ENCODE measurements at places on chromosomes 11 and 22. TPM values are rescaled to one million over a fixed set of nuclear protein-coding genes. Genes with fewer than 3 reads are reported as not detected.

GRCh38 chr11:3947061-3947460 lies 91.6 kb downstream of the STIM1 start:
- no peaks in the 10 kb centered on the region for H3K27me3 ChIP-seq
- DNase-seq, result peak; percentile 84
- peaks cover 93% of the 10 kb centered on the region for H3K4me1 ChIP-seq
- peaks cover 61% of the 10 kb centered on the region for H3K36me3 ChIP-seq
- H3K4me3 ChIP-seq, result peak overlapping the region; percentile 69
- peak overlapping the region; percentile 90 for H3K27ac ChIP-seq

DNA sequence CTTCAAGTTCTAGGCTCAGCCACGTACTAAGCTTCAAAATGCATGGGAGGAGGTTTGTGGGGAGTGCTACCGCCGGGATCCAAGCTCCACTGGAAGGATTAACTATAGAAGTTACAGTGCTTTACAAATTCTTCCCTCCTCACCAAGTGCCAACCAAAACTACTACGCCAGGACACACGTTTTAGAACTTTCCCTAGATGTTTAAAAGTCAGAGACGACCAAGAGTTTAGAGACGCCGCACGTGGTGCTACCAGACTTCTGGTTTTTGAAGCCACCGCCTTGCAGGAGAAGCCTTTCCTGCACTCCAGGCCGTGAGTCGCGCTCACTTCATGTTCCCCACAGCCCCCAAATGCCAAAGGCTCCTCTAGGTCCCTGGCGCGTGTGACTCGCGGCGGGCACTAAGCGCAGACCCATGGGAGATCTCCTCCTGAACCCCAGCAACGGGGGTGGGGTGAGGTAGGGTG lies 734 bp downstream of the SNU13 start:
- H3K36me3 ChIP-seq, result peaks cover 5% of the 10 kb centered on the region
- H3K27ac ChIP-seq, result peak overlapping the region; percentile 98
- peaks cover 37% of the 10 kb centered on the region for H3K4me1 ChIP-seq
- H3K4me3 ChIP-seq, result peak overlapping the region; percentile 96
- peak; percentile 32 for DNase-seq

DNA sequence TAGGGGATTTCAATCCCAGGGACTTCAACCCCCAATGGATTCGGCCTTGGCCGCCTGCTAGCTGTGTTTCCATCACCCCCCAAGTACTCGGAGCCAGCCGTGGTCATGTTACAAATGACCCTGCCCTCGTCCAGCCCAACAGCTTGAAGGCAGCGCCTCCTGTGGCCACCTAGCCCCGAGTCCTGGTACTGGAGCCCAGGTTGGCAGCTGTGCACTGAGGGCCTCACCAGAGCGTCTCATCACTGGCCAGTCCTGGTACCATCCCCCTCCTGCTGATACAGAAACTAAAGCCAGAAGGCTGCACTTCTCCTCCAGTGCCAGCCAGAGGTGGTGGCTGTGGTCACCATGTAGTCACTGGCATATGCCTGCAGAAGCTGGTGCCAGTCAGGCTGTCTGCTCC lies 44.9 kb upstream of the FADD start:
- no peaks in the 10 kb centered on the region for H3K4me1 ChIP-seq
- H3K36me3 ChIP-seq, result no peaks in the 10 kb centered on the region
- no peak overlapping the region for H3K27ac ChIP-seq
- no peaks in the 10 kb centered on the region for H3K27me3 ChIP-seq
- no peak overlapping the region for H3K4me3 ChIP-seq
- DNase-seq, result no peak

DNA sequence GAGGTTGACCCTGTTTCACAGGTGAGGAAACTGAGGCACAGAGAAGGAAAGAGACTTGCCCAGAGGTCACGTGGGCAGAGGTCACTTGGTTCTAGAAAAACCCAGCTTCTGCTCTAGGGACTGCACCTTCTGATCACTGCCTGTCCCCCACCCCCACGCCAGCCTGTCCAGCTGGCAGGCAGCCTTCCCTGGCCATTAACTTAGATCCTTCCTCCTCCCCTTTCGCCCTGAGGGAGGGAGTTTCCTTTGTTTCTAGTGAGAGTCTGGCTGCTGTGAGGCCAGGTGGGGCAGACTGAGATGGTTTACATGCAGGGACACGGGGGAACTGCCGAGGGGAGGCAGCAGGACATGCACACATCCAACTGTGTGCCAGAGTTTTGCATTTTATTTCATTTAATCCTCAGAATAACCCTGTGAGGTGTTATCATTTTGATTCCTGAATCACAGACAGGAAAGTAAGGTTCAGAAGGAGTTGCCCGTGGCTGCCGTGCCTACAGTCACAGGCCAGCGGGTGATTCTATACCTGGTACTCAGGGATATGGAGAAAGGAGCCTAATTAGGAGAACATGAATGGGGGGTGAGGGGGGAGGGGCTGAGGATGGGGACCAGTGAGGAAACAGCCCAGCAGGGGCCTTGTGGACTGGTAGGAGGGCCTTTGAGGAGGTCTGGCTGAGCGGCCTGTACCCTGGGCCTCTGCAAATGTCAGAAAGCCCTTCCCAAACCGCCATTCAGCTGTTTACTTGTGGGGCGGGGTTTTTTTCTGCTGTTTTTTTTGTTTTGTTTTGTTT lies 3.4 kb downstream of the FAM83F start:
- no peak overlapping the region for H3K4me3 ChIP-seq
- H3K27me3 ChIP-seq, result peaks cover 30% of the 10 kb centered on the region
- no peaks in the 10 kb centered on the region for H3K36me3 ChIP-seq

DNA sequence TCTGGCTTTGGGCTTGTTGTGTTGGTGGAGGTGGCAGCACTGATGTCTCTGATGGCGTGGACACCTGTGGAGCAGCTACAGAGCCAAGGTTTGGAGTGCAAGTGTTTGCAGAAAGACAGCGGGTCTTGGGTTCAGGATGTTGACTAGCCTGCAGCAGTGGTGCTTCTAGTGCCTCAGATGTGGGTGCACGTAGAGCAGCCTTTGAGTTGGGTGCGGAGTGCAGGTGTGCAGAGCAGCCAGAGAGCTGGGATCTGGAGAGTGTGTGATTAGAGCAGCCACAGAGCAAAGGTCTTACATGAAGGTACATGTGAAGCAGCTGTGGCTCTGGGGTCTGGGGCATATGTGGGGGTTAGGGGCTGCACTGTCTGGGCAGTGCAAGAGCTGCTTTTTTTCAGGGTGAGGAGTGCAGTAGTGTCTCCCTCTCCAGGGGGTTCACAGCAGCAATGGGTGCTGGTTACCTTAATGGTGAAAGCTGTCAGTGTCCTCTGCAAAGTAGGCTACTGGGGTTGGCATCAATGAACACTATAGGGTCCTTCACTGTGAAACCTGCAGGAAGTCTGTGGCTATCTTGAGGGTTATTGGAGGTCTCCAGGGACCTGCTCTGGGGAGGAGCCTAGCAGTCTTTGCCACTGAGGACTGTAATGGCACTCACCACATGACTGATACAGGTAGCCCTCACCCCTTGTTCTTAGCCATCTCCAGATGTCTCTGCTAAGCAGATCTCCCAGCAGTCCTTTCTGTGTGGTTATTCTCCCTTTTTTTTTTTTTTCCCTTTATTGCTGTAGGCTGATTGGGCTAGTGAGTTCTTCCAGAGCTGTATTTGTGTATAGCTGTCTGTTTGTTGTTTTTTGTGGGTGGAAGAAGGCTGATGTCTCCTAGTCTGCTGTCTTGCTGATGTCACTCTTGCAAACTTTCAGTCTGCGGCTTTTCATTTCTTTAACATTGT lies 14.3 kb downstream of the BIRC2 start:
- peak; percentile 71 for DNase-seq
- peaks cover 54% of the 10 kb centered on the region for H3K4me1 ChIP-seq
- H3K36me3 ChIP-seq, result peaks cover 84% of the 10 kb centered on the region
- H3K27ac ChIP-seq, result peak overlapping the region; percentile 87
- H3K27me3 ChIP-seq, result no peaks in the 10 kb centered on the region

Gene OR10A2
- not detected for total RNA-seq

GRCh38 chr11:13984616-13985450 lies 22.3 kb downstream of the SPON1 start:
- no peaks in the 10 kb centered on the region for H3K36me3 ChIP-seq
- H3K4me1 ChIP-seq, result no peaks in the 10 kb centered on the region
- no peak overlapping the region for H3K4me3 ChIP-seq

DNA sequence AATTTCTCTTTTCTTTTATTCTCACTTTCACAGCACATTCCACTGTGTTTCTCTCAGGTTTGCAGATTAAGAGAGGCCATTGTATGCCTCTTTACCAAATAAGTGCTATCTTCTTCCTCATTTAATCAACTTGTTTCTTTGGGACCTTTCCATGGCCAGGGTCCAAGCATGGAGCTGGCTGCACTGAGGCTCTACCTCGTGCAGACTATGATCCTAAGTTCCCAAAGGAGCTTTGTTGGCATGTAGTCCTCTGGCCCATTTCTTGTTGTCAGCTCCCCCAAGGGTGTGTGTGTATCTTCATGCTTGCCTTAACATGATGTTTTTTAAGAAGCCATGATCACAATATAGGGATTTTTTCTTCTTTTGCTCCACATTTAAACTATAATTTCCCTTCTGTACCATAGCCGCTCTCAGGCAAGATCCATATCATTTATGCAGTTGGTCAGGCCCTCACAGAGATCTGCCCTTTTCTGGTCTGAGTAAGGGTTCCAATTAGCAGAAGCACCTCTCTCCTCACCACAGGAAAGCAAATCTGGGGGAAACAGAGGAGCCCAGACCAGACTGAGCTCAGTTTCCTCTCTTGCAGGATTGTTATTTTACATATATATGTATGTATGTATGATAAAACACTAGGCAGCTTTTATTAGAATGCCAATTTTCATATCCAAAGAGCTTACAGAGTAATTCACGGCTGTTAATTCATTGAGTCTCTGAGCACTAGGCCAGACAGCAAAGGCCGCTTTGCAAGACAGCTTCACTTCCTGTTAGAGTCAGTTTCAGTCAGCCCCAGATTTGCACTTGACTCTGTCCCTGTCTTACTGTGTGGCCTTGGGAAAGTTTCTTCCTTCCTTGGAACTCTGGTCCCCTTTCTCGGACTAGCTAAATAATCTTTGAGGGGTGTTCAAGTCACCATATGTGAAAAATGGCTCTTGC lies 34.3 kb downstream of the CYB5R2 start:
- no peaks in the 10 kb centered on the region for H3K27me3 ChIP-seq
- H3K4me1 ChIP-seq, result no peaks in the 10 kb centered on the region
- H3K27ac ChIP-seq, result no peak overlapping the region
- DNase-seq, result no peak
- no peak overlapping the region for H3K4me3 ChIP-seq

DNA sequence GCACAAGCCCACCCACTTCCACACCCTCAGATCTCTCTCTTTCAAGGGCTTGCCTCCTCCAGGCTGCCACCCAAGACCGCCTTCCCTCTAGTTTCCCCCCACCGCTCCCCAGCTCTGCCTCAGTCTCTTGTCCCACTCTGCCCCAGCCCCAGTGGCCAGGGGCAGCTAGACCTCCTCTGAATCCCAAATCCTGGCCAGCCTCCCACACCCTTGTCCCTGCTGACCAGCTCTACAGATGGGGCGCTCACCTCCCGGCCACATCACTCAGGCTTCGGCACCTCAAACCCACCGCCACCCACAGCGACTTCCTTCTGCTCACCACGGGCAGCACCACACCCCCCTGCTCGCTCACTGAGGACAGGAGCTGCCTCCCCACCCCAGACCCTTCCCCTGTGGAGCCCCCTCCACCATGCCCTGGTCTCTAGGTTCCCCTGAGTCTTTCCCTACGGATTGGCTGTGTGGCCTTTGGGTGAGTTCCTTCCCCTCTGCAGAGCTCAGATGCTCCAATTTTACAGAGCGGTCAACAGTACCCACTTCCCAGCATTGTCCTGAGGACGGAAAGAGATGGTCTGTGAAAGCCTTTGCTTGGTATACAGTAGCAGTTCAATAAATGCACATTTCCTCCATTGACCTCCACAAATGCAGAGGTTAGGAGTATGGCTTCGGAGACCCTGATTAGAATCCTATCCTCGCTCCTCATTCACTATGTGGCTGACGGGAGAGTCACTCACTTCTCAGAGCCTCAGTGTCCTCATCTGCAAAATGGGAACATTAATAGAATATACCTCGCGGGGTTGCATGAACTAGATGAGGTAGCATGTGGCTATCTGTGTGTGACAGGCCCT lies 11.5 kb upstream of the SPI1 start:
- no peak overlapping the region for H3K4me3 ChIP-seq
- H3K36me3 ChIP-seq, result no peaks in the 10 kb centered on the region
- no peaks in the 10 kb centered on the region for H3K27me3 ChIP-seq
- DNase-seq, result no peak
- H3K4me1 ChIP-seq, result peaks cover 40% of the 10 kb centered on the region
- H3K27ac ChIP-seq, result peak overlapping the region; percentile 47

Gene ROBO4
- not detected for total RNA-seq

DNA sequence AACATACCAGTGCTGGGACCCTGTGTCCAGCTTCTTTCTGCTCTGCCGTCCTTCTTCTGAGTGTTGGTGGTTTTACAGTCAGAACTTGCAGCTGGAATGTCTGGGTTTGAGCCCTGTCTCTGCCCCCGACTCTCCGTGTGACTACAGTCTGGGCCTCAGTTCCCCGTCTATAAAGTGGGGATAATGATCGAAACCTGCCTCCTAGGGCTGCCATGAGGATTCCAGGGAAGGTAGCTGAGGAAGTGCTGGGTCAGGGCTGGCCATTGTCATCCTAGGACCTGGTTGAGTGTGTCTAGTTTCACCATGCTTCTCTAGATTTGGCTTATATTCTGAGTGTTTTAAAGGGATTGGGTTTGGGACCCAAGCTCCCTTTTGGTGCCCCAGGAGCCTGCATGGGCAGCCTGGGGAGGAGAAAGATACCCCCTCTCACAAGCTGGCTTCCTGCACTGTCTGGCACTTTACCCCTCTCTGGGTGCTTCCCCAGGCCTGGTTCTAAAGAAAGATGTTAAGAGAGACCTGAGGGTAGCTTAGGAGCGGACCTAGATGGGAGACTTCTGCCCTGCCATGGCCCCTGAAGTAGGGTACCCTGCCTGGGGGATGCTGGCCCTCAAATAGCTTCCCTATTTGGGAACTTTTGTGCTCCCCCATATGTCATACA lies 49.9 kb downstream of the TSPAN18 start:
- no peaks in the 10 kb centered on the region for H3K27me3 ChIP-seq
- H3K4me3 ChIP-seq, result no peak overlapping the region
- H3K27ac ChIP-seq, result no peak overlapping the region
- DNase-seq, result no peak
- H3K4me1 ChIP-seq, result no peaks in the 10 kb centered on the region

Gene PKNOX2
- not detected for total RNA-seq
